LoVo (cell line): ENCODE measurements at places on chromosomes 2 and 18.

DNA sequence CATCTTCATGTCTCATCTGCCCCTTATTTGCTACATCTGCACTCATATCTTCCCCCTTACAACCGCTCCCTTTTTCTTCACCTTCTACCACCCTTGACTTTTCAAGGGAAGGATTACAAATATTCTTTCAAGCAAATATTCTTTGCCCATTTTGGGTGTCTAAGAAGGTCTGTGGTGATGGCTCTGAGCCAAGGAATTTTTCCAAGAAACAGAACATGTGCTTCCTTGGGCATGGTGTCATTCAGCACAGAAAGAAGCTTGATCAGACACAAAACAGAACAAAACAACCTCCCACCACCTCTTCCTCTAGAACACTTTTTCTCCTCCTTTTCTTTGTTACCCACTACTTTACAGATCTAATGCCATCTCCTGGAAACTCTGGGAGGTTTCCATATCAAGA is 313.7 kb downstream of the SATB2 start:
- DNase-seq = no peak

GRCh38 chr2:203806761-203807160 is 60.8 kb upstream of the CTLA4 start:
- DNase-seq = no peak

GRCh38 chr2:233819884-233820773 is 34.2 kb downstream of the HJURP start:
- no peak for DNase-seq

DNA sequence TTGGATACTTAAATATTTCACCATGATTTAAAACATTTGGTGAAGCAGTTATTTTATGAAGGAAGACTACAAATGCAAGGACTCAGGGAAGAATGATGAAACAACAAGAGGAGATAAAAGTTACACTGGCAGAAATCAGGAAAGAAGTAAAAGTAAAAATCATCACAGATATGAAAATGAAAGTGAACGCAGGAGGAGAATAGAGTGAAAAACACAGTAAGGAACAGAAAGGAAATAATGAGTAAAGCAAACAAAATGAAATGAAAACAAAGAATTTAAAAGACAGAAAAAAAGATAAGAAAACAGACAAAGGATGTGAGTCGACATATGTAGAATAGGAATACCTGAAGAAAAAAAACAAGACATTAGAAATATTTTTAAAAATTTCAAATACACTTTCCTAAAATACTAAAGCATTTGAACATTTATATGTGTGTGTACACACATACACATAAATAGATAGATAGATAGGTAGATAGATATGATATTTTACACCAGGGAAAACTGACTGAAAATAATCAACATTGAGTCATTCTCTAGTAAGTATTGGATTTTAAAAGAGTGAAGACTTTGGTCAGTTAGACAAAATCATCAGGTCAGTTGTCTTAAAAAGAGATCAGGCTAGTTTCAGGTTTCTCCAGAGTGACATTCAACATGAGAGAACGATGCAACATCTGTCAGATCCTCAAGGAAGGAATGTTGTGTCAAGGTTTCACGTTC is 12.1 kb upstream of the KDSR start:
- DNase-seq = no peak

DNA sequence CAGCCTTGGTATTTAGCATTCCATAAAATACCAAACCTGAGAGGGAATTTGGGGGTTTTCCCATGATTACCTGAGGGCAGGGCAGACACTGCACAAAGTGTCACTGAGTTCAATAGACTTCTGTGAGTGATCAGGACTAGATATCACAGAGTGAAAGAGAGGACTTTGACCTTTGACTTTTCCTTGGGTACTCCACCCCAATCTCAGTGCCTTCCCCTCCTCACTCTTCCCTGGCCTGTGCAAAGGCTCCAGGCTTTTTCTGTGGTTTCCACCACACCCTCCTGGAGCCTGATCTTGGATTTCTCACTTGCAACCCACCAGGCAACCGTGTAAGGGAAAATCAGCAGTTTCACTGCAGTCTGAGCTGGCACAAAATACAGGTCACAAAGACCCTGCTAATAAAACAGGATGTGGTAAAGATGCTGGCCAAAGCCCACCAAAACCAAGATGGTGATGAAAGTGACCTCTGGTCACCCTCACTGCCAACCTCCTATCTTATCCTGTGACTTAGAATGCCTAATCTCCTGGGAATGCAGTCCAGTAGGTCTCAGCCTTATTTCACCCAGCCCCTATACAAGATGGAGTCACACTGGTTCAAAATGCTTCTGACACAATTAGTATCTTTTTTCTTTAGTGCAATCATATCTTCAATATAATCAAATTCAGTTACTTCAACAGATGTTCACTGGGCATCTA is 64.0 kb downstream of the BOD1L2 start:
- DNase-seq = peak; percentile 56

GRCh38 chr18:26436176-26437051 is 111.9 kb downstream of the KCTD1 start:
- peak; percentile 44 for DNase-seq

DNA sequence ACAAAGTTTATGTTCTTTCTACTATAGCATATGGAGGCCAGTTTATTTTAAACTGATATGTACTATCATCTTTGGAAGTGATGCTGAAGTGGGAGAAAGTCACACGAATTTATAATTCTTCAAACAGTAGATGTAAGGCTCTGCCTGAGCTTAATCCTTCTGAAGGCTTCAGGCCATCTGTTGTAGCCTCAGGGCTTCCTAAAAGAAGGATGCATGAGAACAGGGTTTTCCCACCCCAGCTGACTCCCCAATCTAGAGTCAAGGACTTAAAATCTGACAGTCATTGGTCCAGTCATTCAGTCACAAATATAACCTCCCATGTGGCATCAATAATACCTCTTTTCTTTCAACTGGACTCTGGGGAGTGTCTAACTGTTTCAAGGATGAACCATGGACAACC is 330.5 kb downstream of the KCNS3 start:
- DNase-seq = no peak

DNA sequence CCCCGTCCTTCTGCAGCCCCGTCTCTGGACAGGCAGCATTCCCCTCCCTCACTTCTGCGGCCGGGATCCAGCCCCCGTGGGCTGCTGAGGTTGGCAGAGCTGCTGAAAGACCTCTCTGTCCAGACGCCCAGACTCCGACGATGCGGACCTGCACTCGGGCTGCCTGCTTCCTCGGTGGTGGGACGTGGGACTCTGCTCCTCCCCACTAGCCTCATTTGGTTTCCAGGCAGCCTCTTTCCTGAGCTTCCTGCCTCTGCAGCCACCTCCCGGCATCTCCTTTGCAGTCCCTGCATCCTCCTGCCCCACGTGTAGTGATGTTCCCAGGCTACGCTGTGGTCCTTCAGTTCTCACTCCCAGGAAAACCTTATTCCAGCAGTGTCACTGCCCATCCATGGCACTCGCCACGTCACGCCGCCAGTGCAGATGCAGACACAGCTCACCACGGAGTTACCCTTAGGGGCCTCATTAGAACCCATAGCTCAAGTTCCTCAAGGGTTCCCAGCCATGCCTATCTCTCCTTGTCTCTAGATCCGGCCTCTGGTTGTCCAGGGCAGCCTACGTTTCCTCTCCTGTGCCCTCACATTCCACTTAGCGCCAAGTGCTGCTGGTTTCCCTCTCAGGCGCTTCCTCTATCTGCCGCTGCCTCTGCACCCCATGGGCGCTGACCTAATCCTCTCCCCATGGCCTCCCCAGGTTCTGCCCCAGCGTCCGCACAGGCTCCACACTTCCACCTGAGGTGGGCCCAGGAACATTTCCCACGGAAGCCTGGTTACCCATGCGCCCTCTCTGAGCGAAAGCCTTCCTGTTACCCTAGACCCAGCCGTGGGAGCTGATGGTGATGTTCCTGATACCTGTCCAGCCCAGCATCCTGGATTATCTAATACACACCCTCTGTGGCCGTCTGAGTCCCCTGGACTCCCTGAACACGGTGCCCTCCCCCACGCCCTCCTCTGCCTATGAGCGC is 318.3 kb upstream of the MYT1L start:
- no peak for DNase-seq

DNA sequence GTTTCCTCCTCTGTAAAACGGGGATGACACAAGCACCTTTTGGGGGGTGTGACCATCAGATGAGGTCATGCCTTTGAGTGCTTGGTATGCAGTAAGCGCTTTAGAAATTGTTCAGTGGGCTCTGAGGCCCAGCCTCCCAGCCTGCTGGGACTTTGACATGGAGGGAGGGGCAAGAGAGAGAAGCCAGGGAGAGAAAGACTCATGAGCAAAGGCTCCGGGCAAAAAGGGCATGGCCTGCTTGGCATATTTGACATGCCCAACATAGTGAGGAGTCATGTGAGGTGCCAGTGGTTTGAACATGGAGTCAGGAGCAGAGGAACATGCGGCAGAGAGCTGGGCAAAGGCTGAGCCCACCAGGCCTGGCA is 14.0 kb downstream of the TNS1 start:
- no peak for DNase-seq

- DNase-seq = no peak
Measured at GRCh38 chr2:189608795-189609422, 28.3 kb upstream of the SLC40A1 start.

DNA sequence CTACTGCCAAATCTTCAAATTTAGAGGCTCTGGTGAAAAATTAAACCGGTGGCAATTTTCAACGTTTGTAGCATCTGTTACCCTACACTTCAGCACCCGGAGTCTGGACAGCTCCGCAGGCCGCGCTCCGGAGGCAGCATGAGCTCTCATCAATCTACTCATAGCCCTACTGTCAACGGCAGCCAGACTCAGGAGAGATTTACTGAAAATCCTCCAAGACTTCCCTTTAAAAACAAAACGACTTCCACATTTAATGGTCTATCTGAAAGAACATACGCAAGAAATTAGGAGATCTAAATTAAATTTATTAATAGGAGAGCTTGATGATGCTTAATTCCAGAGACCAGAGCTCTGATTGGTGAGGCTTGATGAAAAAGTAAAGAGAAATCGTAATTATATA is 970 bp upstream of the ADCYAP1 start:
- peak; percentile 7 for DNase-seq

GRCh38 chr18:39313992-39314391 is 1748.4 kb upstream of the CELF4 start:
- DNase-seq = no peak

DNA sequence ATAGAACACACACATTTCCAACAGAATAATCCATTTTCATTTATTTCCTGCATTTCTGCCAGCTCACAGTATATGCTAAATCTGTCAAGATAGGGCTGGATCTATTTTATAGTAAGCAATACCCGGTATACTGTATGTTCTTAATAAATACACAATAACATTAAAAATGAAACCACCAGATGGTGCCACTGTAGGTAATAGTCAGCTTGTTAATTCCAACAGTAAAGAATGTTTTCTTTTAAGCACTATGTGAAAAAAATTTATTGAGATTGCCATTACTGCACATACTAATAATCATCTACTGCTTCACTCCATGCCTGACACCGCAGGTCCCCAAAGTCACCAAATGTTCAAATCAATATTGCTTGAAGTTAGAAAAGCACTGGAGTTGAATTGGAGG is 131.5 kb upstream of the PGAP1 start:
- DNase-seq = no peak

- no peak for DNase-seq
Measured at GRCh38 chr2:73979021-73979420, 5.7 kb upstream of the TET3 start.

DNA sequence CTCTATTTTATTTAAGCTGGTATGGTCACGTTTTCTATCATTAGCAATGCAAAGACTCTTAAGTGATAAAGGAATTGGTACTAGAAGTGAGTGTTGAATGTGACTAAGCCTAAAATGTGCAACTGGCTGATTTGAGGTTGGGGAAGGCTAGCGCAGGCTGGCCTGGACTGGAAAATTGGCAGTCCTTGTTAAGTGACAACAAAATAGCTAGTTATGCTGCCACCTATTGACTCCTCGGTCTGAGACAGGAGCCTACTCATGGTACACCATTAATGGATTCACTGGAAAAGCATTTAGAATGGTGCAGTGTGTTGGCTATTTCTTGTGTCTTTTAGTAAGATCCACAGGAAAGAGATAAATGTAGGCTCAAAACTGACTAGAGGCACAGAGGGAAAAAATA is 5.7 kb upstream of the WIPF1 start:
- DNase-seq = no peak

- DNase-seq = no peak
Measured at GRCh38 chr18:297936-298335, 30.1 kb upstream of the THOC1 start.

GRCh38 chr18:32389858-32390257 is 80.8 kb downstream of the GAREM1 start:
- DNase-seq = no peak

DNA sequence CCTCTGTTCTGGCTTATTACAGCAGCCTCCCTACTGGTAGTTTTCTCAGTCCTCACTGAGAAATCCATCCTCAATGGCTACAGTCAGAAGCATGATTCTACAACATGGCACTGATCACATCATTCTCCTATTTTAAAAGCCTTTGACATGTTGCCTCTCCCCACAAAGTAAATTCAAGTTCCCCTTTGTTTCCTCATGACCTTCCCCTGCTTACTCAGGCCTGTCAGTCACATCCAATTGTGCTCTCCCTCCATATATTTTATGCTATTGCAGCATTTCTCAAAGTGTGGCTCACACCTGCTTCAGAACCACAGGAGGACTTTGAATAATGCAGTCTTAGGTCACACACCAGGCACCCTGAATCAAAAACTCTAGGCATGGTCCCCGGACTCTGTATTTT is 124.6 kb downstream of the SPOPL start:
- no peak for DNase-seq

DNA sequence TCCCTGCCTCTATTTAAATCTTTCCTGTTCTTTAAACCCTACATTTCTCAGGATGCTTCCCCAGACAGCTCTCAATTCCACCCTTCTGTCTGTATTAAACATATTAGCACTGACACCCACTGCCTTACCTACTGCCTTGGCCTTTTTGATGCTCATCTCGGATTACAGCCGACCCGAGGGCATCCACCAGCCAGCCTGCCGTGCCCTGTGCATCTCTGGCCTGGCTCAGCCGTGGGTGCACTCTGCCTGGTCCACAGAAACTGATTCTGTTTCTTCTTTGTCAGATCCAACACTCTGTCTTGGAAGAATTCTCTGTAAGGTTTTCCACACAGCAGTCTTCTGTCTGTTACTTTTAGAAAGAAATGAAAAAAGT is 27.2 kb downstream of the TANC1 start:
- DNase-seq = no peak

DNA sequence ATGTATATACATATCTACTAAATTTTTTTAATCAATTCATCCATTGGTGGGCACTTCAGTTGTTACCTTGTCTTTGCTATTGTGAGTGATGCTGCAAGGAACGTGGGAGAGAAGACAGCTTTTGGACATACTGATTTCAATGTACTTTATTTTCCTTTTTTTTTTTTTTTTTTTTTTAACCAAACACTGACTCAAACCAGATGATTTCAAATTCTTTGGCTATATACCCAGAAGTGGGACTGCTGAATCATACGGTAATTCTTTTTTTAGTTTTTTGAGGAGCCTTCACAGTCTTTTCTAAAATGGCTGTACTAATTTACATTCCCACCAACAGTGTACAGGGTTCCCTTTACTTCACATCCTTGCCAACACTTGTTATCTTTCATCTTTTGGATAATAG is 204.7 kb downstream of the INSIG2 start:
- DNase-seq = no peak

DNA sequence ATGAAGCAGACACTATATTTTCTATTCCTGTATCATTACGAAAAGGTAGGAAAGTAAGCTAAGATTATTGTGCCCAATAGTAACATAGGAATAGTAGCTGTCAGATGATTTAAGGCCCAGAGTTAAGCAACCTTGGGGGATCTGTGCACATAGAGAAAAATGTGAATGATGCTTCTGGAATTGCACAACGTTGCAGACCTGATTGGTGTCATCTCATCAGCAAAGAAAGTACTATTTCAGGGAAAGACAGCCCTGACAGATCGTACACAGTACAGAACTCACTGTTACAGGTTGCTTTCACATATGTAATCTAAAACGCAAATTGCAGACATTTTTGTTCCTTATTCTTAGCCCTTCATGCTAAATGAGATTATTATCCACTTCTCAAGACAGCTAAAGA is 535.9 kb downstream of the TRIB2 start:
- DNase-seq = no peak
